Activated CD4-positive, alpha-beta T cell treated with anti-CD3 and anti-CD28 coated beads, Interleukin-10, Interleukin-2, amounts not matched to agents 100 ng/mL and 50 ng/mL, durations not matched to agents 16 hours and 8 hours (primary cell): ENCODE measurements at places on chromosomes 4 and X.

DNA sequence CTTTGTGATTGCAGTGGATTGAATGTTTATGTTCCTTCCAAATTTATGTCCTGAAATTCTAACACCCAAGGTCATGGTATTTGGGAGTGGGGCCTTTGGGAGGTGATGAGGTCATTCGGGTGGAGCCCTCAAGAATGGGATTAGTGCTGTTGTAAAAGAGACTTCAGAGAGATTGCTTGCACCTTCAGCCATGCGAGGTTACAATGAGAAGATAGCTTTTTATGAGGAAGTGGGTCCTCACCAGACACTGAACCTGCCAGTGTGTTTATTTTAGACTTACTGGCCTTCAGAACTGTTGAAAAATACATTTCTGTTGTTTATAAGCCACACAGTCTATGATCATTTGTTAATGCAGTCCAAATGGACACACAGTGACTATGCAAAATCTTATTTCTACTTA is 161.0 kb upstream of the GPRIN3 start:
- no peak for DNase-seq

GRCh38 chrX:139931646-139932072 is 1.2 kb downstream of the ATP11C start:
- no peak for DNase-seq

DNA sequence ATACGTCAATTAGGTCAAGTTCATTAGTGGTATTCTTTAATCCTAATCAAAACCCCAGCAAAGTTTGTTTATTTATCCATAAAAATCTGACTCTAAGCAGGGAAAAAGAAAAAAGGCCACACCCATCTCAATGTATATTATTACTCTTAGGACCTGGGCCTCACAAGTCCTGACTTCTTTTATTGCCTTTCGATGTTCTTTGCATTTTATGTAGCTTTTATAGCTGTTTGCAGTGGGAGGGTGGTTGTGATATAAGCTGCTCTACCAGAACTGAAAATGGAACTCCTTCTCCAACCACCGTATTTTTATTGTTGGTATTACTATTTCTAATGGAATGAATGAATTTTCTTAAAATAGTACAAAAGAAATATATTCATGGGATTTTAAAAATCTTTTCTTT is 163.3 kb upstream of the FAM47C start:
- no peak for DNase-seq

DNA sequence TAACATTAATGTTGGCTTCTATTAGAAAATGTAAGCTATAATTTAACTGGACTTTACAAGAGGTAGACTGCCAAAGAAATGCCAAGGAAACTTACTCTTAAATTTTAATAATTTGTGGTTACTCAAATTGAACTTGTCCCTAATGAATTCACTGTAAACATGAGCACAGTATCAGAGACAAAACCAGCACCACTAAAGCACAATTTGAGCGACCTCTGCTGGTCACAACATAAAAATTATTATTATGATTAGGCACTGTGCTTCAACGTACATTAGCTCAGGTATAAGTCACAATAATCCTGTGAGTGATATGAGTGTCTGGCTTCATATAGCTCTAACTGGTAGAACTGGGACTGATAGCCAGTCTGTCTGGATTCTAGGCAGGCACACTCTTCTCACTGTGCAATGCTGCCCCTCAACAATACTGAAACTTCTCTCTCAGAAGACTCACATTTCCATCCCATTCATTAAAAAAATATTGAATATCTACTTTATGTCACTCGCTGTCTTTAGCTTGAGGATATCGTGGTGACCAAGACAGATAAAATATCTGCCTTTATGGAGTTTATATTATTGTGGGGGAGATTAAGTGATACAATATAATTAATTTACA is 8.0 kb downstream of the NUDT6 start:
- DNase-seq = peak; percentile 52

- DNase-seq = no peak
These were observed 24.4 kb downstream of the RTL5 start for GRCh38 chrX:72107320-72107719.

- no peak for DNase-seq
These were observed 103.3 kb upstream of the TSPAN7 start for GRCh38 chrX:38458071-38458470.

DNA sequence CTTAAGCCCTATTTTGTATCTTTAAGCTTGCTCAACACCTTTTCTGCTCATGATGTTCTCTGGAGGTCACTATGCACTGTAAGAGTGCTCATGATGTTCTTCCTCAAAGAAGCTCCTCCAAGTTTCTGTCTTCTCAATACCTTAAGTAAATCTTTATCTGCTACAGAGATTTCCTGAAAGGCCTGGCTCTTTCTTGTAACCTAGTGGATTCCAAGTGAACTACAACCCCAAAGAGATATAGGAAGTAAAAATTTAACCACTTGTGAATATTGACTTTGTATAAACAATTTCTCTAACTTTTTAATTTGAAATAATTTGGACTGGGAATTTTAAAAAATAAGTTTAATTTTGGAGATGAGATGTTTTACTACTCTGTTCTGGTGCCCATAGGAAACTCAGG is 39.3 kb upstream of the XK start:
- no peak for DNase-seq

DNA sequence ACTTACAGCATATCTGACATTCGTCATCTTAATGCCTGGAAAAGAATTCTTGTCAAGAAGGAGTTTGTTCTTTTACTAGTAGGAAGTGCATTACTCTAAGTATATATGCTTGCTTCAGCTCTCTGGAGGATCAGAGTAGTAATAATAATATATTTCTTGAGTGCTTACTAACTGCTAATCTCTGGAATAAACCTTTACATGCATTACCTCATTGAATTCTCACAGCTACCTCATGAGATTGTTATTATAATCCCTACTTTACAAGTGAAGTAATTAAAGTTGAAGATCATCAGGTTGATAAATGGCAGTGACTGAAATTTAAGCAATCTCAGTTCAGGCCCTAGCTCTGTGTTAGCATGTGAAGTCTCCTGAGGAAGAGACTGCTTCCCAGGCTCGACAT is 115.0 kb upstream of the PDE5A start:
- no peak for DNase-seq

GRCh38 chr4:15375667-15376066 is 52.2 kb upstream of the C1QTNF7 start:
- peak; percentile 49 for DNase-seq

GRCh38 chrX:120408168-120408567 is 46.3 kb downstream of the ATP1B4 start:
- DNase-seq = no peak

DNA sequence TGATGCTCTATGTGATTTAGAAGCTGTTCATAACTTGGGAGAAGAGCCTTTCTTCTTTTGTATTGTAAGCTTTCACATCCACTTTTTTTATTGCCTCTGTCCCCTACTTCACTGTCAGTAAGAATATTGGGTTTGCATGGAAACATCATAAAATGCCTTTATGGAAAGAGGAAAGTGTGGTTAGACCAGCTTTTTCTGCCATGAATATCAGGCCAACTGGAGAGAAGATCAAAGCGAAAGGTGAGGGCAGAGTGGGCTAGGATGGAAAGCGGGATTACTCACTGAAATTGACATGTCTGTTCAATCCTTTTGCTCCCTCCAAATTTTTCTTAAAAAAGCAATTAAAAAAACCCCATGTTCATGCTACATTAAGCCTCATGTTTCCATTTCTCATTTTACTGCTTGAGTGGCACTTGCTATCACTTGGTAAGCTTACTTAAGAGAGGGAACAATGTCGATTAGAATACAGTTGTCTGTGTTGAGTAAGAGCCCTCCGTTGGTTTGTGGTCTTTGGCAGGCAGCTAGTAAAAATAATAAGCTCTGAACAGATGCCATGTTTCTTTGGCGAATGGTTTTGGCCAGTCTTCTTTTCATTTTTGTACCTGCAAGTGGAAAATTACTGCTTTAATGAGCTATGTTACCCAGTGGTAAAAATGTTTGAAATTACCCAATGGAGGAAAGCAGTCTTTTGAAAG is 35.9 kb downstream of the SUPT20HL1 start:
- DNase-seq = no peak

DNA sequence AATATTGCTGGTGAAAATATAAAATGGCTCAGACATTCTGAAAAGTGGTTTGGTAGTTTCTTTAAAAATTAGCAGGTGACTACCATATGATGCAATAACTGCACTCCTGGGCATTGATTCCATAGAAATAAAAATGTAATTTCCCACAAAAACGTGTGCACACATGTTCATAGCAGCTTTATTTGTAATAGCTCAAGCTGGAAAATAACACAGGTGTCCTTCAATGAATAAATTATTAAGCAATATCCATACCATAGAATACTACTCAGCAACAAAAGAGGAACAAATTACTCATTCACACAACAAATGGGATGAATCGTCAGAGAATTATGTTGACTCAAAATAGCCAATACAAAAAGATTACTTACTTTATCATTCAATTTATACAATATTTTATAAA is 893.7 kb upstream of the SLIT2 start:
- no peak for DNase-seq

- peak; percentile 51 for DNase-seq
These were observed 607.1 kb upstream of the DIPK2B start for GRCh38 chrX:45807572-45808425.

DNA sequence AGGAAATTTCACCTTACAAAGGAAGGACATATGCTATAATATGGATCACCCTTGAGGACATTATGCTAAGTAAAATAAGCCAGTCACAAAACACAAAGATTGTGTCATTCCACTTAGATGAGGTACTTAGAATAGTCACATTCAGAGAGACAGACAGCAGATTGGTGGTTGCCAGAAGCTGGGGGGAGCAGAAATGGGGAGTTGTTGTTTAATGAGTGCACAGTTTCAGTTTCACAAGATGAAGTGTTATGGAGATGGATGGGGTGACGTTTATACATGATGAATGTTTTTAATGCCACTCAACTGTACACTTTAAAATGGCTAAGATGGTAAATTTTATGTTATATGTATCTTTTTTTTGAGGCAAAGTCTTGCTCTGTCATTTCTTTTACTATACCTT is 14.8 kb upstream of the SPON2 start:
- DNase-seq = peak; percentile 61

- DNase-seq = no peak
These were observed 1.8 kb upstream of the NAA15 start for GRCh38 chr4:139299536-139299935.

GRCh38 chr4:8896071-8896470 is 24.4 kb upstream of the HMX1 start:
- no peak for DNase-seq

- no peak for DNase-seq
These were observed 37.8 kb upstream of the ZNF81 start for GRCh38 chrX:47798861-47799260.

DNA sequence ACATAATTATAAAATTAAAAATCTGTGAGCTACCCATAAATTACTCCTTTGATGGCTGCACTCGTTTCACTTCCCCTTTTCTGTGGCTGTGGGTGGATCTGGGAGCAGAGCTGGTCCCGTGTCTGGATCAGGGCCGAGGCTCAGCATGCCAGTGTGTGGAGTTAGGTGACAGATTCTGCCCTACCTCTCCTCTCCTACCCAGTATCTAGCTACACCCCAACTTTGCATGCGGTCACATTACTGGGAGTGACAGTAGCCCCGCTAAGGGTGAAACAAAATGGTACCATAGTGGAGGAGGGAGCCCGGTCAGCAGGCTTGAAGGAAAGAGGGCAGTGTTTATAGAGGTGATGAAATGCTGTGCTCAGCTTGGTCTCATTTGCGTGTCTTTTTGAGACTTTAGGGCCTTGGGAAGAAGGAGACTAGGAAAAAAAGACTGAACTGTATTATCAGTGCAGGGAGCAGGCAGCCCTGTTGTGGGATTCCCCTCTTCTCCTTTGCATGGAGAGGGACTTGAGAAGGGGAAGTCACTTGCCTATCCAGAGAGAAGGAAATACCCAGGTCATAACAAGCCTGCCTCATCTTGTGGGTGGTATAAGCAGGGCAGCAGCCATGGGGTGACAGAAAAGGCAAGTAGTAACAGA is 48.4 kb downstream of the ARHGAP10 start:
- no peak for DNase-seq

DNA sequence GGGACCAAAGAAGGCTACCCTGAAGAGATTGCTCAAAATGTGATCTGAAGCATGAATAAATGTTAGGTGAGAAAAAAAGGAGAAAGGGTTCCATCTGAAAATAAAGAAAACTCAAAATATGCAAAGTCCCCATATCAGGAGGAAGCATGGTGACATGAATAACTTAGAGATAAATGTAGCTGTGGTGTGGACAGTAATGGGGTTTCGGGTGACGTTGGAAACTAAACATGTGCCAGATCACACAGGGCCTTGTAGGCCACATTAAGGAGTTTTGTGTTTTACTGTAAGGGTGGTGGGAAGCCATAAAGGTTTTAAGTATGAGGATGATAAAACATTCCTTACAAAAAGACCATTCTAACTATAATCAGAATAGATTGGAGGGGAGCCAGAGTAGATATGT is 40.3 kb upstream of the ACSL4 start:
- no peak for DNase-seq

- no peak for DNase-seq
These were observed at the start of gene C4orf51 for GRCh38 chr4:145679991-145680455. TSS of gene C4orf51 (plus strand) at chr4:145680146. CDS start at chr4:145680204, 58 bp downstream.

- DNase-seq = no peak
These were observed 666.3 kb upstream of the GRIA3 start for GRCh38 chrX:122517786-122518185.

GRCh38 chrX:23773601-23774175 is 9.3 kb upstream of the SAT1 start:
- DNase-seq = peak; percentile 55

- no peak for DNase-seq
These were observed 427.5 kb downstream of the RPA4 start for GRCh38 chrX:97311066-97311778.

- peak; percentile 84 for DNase-seq
These were observed 7.0 kb downstream of the MTM1 start for GRCh38 chrX:150575419-150575814.

DNA sequence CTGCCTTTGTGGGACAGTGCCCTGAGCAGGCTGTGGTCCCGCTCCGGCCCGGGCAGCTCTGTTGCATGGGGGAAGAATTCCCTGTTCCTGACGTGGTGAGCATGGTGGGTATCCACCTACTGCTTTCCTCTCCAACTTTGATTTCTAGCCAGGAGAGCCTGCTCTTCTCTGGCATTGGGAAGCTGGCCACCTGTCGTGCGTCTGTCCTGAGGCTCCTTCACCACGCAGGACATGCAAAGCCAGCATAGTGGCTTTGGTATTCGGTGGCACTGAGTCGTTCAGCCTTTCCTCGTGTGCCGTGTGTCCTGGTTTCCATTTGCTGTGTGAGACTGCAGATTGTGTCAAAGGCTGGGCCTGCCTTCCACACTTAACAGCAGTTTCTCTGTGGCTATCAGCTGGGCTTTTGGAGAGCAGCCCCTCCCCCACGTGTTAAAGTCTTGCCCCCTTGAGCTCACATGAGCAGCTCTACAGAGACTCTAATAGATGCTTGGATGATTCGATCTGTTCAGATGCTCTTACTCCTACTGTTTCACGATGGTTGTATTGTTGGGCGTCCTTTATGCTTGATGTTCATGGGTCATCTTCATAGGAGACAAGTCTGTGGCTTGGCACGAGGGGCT is 46.3 kb upstream of the CLCN4 start:
- no peak for DNase-seq

DNA sequence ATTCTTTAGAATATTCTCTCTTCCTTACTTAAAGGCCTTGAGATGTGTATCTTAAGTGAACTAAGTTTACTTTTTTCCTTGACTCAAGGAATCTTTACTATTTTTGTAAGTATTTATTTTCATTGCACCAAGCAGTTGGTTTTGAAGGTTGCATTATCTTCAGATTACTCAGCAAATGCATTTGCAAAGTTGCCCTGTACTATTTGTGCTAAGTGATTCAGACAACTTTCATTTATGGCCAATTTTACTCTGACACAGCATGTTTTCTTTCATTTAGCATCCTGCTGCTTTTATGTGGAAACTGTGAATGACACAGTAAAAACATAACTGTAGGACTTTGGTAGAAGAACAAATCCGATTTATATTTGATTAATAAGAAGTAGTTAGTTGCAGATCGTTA is 191.0 kb downstream of the CCSER1 start:
- no peak for DNase-seq
